GM19239 (cell line): ENCODE measurements at places on chromosomes 16 and 17.

DNA sequence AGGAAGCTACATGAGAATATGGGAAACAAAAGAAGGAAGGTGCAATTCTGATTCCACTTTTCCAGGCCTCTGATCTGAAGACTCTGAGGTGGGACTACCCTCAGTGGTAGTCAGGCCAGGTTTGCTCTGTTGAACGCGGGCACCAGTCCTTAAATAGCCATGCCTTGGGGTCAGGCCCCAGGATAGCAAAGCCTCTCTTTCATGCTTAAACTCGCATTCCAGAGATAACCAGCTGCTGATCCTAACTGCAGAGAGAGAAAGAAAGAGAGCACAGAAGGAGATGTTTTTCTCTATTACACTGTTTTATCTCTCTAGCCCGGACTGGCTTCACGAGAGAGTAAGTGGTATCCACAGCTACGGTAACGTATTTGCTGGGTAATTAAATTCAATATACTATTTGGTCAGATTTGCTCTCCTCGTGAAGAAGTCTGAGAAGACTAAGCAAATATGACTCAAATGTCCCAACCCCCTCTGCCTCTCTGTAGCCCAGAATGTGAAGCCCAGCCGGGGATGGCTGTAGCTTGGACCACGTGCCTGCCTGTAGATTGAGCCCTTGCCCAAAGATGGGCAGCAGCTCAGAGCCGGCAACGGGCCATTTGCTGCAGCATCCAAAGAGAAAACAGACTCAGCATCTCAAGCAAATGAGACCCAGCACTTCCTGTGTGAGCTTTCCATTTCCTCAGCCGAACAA is 122.2 kb downstream of the SMG6 start:
- no peak for DNase-seq

DNA sequence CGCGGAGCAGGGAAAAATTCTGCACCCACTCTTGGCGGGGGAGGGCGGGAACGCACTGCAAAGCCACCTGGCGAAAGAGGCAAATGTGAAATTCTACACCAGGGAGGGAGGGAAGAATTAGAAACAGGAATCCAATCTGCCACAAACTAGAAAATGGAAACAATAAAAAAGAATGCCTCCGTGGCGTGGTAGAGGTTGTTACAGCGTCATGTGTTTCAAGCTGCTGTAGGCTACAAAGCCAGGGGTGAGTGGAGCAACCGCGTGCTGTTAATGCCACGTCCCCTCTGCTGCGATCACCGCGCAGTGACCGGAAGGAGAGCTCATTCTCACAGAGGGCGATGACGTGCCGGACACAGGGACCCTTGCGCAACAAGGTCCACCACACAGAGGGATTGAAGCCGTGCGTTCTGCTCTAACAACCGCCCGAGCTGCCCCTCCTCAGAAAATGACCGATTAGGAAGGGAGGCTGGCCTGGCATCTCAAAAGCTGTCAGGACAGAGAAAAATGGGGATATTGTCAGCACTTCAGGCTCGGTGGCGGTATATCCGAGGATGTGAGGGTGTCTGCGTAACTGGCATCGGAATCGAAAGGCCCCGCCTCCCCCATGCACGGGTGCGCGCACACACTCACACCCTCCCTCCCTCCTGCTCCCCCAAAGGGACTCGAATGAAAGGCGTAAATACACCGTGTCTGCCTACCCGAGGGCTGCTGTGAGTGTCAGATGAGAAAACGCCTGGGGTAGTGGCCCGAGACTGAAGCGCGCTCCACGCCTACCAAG is 70.8 kb upstream of the TNRC6C start:
- no peak for DNase-seq

DNA sequence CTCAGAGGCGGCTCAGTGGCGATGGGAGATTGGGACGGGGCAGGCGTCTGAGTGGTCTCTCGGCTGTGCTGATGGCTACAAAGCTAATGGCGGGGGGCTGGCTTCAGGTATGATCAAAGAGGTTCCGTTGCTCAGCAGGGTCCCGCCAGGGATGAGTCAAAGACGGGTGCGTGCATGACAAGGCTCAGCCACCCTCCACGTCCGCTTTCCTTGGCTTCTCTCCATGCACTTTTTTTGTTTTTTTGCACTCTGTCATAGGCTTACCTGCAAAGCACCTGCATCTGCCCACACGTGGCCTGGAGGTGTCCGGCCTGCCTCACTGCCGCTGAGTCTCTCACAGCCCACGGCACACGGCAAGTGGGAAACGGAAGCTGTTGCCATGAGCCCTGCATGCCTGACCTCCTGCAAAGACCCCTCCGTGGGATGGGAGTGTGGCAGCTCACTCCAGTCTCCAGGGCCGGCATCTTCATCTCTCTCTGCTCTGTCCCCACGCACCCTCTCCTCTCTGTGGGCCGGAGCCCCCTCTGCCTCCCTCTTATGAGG is 85.5 kb upstream of the ZNF469 start:
- DNase-seq = no peak

DNA sequence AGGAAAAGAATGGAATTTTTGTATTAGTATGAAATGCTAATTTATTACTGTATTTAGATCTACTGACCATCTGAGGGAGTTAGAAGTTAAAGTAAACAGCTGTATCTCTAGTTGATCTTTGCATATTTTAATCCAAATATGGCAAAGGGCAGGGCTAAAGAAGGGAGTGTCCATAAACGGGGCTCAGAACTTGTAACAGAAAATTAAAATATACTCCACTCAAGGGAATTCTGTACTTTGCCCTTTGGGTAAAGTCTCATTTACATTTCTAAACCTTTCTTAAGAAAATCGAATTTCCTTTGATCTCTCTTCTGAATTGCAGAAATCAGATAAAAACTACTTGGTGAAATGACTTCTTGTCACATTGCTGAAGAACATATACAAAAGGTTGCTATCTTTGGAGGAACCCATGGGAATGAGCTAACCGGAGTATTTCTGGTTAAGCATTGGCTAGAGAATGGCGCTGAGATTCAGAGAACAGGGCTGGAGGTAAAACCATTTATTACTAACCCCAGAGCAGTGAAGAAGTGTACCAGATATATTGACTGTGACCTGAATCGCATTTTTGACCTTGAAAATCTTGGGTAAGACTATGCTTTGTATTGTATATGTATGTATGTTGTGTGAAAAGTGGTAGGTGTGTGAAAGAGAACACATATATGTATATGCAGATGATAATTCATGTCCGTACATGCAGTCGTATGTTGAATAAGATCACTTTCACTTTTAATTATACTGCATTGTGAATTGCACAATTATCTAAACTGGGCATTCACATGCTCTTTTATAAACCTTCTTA is at the start of gene ASPA:
Gene ASPA, plus strand, starts transcription at position 186 of the 799 bp plus-strand sequence. Its CDS starts 163 bp downstream, at position 349.
- DNase-seq = no peak

GRCh38 chr16:69013991-69014390 is 91.5 kb upstream of the HAS3 start:
- no peak for DNase-seq

DNA sequence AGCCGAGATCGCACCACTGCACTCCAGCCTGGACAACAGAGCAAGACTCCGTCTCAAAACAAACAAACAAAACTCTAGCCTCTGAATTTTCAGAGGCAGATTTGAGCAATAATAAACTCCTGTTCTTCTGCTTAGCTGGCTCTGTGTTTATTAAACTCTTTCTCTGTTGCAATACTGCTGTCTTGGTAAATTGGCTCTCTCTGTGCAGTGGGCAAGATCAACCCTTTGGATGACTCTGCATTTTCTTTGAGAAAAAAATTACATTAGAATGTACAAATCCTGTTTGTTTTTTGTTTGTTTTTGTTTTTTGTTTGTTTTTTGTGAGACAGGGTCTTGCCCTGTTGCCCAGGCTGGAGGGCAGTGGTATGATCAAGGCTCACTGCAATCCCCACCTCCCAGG is 75.8 kb upstream of the RPH3AL start:
- DNase-seq = no peak

GRCh38 chr16:2784358-2785100 is 2.8 kb downstream of the PRSS33 start:
- DNase-seq = no peak

DNA sequence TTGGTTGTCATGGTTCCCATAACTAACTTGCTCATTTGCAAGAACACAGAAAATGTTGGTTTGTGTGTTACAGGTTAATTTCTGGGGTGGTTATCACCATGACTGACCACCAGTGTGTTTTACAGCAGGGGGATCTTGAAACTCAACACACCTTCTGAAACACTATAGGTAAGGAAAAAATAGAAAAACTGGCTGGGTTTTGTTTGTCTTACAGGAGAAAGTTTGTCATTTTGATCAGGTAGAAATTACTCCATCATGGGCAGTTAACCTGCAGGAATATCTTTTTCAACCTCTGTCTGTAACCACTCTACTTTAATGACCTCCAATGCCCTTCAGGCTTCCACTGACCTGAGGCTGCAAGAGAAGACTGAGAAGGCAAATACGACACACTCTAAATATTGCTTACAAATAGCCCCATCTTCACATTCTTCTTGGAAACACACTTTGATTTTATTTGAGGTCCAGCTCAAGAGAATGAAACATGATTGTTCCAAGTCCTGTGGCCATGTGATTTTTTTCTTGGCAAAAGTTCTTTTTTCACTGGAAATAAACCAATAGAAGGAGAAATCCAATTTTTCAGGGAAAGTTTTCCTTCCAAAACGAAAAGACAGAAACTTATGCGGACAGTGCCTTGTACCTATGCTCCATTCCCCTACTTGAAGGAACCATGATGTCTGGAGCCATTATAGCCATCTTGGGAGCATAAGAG is 428.7 kb upstream of the SALL1 start:
- no peak for DNase-seq

DNA sequence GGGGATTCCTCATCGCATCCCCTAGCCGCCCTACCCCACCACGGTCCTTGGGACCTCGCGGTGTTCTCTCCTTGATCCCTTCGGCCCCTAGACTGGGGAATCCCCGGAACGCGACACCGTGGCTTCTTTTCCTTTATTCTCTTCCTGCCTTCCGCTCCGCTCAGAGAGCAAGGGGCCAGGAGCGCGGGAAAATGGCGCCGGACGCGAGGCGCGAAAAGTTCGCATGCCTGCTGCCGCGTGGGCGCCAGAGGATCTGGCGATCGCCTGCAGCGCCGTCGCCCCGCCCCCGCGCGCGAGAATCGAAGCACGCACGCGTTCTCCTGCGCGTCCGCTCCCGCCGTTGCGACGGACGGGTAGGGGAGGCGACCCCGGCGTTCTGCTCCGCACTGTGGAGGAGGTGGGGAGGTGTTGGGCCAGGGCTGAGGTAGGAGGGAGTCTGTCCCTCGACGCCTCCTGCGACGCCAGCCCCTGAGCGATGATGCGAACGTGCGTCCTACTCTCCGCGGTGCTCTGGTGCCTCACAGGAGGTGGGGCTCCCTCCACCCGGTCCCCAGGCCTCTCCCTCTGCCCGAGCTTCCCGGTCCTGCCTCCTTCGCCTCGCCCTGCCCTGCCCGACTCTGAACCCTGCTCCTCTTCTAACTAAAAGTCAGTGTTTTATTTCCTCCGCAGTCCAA is at the start of gene ZPBP2:
Gene ZPBP2, plus strand, starts transcription at position 323 of the 674 bp plus-strand sequence. Its CDS starts 153 bp downstream, at position 476.
- DNase-seq = no peak

DNA sequence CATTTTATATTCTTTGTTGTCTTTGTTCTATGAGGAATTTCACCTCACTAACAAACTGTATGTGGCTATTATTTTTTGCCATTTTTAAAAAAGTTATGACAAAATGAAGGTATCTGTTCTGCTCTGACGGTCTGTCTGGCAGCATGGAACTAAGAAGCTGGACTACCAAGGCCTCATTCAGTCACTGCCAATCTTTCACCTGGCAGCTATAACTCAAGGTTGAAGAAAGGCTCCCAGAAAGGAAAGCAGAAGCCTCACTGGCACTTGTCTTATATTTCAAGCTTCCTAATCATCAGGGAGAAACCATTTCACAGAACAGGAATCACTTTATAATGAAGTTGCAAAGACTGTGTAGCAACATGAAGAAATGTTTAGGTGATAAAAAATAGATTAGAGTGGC is 18.7 kb upstream of the SLC6A4 start:
- no peak for DNase-seq

GRCh38 chr17:39527220-39527813 is 66.0 kb downstream of the CDK12 start:
- DNase-seq = no peak

DNA sequence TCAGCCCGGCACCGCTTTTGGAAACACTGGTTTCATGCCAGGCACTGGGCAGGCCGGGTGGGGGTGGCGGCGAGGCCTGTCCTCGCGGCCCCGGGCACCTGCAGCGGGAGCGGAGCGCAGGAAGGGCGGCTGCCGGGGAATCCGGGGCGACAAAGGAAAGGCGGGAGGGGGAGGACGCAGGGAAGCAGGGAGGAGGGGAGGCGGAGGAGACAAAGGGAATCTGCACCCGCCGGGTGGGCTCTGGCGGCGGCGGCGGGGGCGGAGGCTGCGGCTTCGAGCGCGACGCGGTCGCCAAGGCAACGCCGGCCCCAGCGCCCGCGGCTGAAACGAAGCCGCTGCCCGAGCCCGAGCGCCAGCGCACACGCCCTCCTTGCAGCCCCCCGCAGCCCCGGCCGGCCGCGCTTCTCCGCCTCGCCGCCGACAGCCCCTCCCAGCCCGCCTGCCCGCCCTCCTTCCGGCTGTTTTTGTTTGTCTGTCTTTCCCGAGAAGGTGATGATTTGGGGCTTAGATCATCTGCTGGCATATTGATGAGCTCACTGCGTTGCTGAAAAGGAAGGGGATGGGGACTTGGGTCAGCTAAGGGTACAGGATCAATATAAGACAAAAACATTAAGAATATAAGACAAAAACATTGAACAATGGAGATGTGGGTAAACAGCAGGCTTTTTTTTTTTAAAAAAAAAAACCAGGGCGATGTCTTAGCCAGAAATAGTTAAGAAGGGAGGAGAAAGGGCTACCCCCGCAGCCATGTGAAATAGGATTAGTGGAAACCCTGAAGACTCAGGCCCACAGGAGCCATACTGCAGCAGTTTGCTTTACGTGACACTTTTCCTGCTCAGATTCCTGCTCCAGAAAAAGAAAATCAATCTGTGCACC is 32.7 kb downstream of the CDK5R1 start:
- no peak for DNase-seq

DNA sequence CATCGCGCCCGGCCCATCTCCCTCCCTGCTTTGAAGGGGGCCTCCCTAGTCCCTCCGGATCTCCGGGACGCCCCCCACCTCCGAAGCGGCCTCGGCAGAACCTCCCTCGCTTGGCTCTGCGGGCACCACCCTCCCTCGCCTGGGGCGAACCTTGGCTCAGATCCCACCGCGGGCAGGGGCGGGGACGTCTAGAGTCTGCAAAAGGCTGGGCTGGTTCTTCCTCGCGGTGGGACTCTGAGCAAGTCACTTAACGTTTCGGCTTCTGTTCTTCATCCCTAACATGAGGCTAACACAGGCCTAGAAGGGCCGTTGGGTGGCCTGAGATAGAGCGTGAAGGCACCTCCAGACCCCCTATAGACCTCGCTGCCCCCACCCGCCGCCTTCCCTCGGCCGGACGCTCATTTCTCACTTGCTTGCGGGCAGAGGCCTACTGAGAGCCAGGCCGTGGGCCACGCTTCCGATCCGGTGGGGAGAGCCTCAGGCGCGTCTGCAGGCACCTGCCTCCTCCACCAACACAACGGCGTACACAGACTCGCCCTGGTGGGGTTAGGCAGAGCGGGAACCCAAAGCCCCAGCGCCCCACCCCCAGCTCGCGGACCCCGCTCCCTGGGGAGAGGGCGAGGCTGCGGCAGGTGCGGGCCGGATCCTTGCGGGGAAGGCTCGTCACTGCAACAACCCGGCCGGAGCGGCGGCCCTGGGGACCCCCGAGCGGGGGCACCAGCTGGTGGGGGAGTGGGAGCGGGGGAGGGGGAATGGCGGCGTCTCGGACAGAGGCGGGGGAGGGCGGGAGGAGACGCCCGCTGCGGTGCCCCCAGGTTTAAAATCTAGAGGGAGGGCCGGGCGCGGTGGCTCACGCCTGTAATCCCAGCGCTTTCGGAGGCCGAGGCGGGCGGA is 5.4 kb downstream of the MYO1C start:
- peak; percentile 77 for DNase-seq
